ENCODE measurements at places on chromosomes 5 and 9.
A peak's percentile ranks its signal among the peaks of the same experiment; 100 is the strongest.

DNA sequence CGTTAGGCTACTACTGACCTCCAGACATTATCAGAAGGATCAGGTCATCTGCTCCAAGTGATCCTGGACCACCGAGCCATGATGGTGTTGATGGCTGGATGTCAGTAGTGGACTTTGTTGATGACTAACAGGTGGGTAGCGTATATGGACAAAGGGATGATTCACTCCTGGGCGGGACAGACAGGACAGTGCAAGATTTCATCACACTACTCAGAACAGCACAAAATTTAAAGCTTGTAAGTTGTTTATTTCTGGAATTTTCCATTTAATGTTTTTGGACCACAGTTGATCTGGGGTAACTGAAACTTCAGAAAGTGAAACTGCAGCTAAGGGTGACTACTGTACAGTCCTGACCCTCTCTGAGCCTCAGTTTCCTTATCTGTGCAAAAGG is 12.7 kb downstream of the PDGFRB start:
- no peak for DNase-seq

GRCh38 chr5:124936626-124936933 is 190.1 kb upstream of the ZNF608 start:
- no peak for DNase-seq

GRCh38 chr9:78654324-78654723 is 357.4 kb downstream of the PSAT1 start:
- DNase-seq = no peak

- DNase-seq = no peak
Measured at GRCh38 chr5:143222287-143223231, 180.9 kb downstream of the NR3C1 start.

DNA sequence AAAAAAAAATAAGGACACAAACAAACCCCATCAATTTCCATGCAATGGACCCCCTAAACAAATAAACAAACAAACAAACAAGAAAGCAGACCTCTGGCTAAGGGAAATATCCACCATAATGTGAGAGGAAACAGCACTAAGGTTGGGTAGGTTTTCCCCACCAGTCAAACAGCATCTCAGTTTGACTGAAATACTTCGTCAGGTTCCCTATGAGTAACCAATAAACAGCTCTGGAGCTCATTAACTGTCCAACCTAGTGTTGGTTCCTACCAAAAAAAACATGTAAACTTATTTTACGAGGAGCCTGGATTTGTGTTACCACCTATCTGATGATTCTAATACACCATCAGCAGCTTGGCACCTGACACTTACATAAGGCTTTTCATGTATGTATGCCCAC is 198.5 kb upstream of the TARS1 start:
- DNase-seq = no peak

DNA sequence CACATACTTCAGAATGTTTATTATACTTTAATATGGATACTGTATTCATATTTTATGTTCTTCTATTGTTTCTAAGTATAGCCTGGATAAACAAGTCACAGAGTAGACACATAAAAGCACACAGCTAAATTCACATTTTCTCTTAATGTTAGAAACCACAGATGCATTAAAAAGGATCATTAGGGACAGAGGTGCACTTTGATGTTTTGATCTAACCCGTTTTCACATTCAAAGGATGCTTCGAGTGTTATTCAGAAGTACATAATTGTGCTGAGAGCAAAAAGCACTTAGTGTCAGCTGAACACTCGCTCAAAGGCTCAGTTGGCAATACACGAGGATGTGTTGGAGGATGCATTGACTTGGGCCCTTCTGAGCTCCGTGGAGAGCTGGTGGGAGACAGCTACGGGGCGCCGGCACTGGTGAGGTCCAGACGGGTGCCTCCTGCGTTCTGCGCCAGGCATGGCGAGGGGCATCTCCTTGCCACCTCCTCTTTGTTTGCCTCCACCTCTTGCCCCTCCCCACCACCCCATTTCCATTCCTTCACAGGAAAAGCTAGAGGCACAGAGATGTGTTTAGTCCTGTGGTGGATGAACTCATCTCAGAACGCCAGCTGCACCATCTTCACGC is 35.5 kb downstream of the MED10 start:
- DNase-seq = no peak

GRCh38 chr5:177325868-177326381 is 14.2 kb upstream of the MXD3 start:
- DNase-seq = no peak

GRCh38 chr5:37249815-37250164 is 614 bp upstream of the CPLANE1 start:
- no peak for DNase-seq

GRCh38 chr5:143646961-143647360 is 165.0 kb upstream of the HMHB1 start:
- DNase-seq = no peak

DNA sequence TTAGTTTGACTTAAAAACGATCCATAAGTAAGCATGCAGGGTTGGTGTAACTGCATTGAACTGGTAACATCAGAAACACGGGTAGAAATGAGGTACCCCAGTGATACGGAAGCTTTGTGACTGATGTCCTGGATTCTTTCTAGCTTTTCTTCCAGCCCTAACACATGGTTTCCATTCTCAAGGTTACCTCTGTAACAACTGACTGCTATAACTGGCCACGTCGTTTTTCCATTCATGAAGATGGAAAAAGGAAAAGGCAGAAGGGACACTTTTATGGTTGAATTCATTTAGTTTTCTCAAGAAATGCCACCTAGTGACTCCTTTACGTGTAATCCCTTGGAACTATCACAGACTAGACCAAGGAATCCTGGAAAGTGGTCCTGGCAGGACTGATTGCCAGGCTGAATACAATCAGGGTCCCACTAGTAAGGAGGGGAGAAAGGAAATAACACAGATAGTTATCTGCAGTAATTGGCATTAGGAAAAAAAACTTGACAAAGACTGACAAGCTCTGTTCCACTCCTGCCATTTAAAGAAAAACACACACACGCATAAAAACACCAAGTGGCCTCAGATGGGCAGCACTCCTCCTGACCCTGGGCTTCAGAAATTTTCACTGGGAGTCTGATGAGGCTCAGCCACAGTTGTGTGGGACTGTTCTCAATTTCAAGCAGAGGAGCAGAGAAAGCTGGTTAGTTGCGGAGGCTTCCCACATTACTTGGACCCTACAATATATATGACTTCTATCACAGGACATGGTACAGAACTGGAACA is 77.5 kb upstream of the ZNF169 start:
- no peak for DNase-seq

- DNase-seq = peak; percentile 57
Measured at GRCh38 chr9:78369639-78370219, 72.8 kb downstream of the PSAT1 start.

DNA sequence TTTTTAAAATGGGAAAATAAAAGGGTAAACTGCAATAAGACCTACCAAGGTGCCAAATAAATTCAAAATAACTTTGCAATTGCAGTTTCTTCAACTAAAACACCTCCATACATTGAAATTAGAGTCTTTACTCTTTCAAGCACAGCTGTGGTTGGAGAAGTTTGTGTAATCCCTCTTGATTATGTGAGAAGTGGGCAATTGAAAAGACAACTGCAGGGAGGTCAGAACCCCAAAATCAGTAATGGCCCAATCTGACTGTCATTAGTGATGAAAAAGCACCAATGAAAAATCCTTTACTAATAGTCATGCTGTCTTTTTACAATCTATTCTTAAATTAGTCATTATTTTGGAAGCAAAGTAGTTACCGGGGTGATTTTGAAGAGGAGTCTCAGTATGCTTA is 116.7 kb upstream of the RGMB start:
- DNase-seq = no peak

DNA sequence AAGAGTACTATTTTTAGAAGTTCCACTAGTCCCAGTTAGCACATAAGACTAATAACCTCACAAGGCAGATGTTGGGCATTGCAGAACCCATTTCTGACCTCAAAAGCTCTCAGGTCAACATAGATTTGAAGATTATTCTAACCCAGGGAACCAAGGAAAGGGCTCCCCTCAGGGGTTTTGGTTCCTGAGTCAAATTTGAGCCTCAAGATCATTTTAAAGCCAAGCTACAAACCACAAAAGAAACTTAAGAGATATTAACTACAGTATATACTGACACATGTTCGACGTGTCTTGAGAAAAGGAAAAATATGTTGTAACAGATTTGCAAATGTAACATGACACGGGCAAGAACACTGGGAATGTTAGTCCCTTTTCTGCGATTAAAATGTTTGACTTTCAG is 88.6 kb downstream of the GNAQ start:
- DNase-seq = no peak

- DNase-seq = no peak
Measured at GRCh38 chr5:95652849-95653248, 6.3 kb downstream of the RFESD start.

DNA sequence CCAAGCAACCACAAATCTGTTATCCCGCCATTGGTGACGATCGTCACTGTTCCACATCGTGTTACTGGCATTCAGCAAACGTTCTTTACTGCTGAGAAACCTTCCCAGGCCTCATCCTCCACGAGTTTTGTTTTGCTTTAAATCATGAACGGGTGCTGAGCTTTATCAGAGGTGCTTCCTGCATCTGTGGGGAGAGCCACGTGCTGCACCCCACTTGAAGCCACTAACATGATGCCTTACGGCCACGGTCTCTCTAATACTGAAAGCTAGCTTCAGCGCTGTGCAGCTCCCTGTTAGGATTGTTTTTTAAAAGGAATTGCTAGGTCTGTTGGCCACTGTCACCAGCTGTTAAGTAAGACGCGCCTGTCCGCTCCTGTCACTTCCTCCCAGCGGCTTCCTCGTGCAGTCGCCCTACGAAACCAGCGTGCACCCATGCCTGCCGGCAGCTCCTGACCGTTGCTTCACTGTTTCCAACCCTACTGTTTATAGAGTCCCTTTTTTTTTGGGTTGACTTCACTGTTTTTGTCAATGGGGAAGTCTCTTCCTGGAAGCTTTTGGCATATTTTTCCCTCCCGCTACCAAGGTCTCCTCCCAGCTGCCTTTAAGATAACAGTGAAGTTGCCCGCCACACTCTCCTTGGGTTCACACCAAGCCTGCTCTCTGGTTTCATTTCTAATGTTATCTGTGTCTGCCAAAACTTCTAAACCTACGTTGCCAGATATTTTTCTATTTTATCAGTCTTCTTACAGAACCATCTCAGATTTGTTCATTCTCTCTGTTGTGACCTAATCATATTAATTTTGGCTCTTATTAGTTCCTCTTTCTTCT is 20.3 kb downstream of the LPCAT1 start:
- no peak for DNase-seq

DNA sequence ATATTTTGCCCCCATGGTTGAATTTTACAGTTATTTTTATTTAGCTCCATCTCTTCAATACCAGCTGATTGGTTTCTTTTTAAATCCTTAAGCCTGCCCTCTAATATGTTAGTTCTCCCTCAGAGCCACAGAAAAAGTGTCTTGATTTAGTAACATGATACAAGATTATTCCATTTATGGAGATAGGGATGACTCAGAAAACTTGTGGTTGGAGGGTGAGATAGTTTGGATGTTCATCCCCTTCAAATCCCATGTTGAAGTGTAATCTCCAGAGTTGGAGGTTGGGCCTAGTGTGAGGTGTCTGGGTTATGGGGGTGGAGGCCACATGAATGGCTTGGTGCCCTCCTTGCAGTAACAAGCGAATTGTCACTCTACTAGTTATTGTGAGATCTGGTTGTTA is 115.7 kb downstream of the FBXO38 start:
- DNase-seq = no peak
